Liver (tissue), 10 donors: ENCODE measurements at places on chromosomes 12 and 14.

GRCh38 chr12:104357421-104357952 lies 53.9 kb downstream of the EID3 start:
- DNase-seq: no peak

DNA sequence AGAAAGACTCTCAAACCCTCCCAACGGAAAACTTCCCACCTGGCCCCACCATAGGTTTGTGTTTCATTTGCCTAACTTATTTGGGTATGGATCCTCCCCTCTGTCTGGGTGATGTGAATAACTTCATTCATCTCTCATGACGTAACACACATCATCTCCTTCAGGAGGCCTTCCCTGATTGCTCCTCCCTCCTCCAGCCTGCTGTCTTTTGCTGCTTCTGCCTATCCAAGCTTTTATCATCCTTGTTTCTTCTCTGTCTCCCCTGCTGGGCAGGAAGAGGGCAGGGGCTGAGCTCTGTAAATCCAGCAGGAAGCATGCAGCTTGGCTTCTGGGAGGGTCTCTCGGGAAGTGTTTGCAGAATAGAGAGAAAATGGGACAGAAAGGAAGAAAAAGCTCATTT lies 766.0 kb upstream of the TBX3 start:
- DNase-seq: no peak

DNA sequence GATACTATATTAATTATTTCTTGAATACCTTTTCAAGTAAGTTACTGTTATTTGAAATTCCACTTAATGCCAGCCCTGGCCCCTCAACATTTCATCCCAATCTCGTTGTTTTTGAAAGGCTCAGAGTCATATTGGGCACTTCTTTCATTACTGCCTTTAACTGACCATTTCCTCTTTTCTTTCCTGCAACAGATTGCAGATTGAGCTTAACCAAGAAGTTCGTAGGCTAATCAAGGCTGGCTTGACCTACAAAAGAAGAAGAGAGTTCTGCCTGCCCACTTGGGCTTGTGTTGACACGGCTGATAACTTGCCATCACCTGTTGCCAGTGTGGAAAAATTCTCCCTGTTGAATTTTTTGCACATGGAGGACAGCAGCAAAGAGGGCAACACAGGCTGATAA lies 91.0 kb downstream of the FLRT2 start:
- DNase-seq: no peak

- no peak for DNase-seq
These were observed 13.1 kb upstream of the CLEC7A start for GRCh38 chr12:10142976-10143589.

DNA sequence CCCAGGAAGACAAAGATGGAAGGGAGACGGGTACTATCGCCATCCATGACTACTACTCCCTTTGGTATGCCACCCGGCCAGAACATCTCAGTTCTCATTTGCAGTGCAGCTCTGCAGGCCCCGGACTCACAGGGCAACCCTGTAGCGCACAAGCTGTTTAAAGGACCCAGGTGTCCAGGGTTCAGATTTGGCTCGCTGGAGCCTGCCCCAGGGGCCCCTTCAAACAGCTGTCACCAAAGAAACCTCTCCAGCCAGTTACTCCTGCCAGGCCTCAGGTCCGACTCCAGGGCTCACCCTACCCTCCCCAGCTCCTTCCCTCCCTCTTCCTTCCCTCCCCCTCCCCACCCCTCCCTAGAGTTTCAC lies 5.5 kb upstream of the CHD4 start:
- no peak for DNase-seq

DNA sequence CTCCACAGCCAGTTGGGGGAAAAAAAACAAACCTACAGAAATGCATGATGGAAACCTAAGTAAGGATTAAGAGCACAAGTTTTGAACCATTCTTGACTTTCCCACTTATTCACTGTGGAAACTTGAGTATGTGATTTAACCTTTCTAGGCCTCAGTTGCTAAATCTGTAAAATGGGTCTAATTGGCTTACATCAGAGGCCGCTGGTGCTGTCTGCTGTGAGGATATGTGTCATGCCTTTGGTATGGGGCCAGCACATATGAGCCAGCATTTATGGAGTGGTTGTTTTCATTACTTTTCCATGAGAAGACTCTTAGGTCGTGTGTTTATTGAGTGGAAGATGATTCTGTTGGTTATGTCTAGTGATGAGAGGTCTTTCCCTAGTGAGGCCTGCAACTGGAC lies 102.4 kb downstream of the ESR2 start:
- DNase-seq: no peak

DNA sequence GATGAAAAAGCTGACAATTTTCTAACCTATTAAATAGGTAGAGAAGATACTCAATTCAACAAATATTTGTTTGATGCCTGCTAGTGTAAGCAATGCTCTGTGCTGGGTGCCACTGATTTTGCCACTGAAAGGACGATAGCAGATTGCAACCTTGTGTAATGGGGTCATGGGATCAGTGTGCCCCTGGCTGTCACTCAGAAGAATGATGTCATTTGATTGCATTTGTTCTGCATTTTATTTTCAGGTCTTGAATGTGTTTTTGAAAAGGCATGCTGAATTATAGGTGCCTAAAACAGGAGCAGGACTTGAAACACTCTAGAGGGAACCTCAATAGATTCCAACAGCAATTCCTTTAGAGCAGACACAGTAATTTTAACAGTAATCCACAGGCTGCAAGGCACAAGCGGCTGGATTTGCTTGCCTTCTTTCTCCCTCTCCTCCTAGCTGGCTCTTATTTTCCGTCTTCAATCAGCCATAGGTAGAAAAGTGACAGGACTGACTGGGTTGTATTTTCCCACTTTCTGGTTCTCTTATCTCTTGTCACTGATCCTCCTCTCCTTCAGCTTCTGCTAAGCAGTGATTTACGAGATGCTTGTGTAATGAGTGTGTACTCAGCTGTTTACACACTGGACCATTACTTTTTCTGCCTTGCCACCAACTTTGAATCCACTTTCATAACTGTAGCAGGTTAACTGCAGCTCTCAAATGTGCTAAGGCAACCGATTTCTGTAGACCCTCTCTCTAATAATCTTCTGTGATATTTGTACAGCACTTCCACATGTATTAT lies 4.1 kb downstream of the PLXNC1 start:
- DNase-seq: no peak

DNA sequence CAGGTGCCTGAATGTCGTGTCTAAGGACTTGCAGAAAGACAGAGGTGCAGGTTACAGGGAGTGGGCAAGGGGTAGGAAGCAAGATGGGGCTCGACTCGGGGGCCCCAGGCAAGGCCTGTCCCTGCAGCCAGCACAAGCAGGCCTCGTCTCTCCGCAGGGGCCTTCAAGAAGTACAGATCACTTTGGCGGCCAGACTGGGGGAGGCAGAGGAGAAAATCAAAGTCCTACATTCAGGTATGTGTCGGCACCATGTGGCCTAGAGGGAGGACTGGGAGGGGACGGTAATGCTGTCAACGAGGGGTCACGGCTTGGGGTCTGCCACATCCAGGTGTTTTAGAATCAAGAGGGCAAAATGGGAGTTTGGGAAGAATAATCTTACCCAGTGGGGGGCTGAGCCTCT lies 73.7 kb downstream of the PHETA1 start:
- no peak for DNase-seq

GRCh38 chr12:132429602-132429945 lies 60.4 kb upstream of the FBRSL1 start:
- no peak for DNase-seq

DNA sequence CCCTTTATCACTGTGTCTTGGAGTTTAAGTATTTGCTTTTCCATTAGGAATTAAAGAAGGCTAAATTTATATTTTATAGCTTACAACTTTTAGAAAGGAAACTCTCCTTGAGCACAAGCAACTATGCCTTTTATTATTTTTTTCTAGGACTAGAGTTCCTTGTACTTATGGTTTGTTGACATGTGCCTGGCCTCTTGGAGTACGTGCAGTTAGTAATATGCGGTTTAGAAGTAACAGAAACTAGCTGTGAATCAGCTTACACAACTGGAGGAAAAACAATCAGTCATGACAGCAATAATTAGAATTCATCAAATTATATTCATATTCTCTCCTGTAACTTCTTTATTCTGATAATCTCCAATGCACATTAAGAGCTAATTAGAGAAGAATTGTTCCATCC lies 428.7 kb downstream of the AEBP2 start:
- no peak for DNase-seq

- no peak for DNase-seq
These were observed 242.6 kb upstream of the CRY1 start for GRCh38 chr12:107335802-107336570.

GRCh38 chr12:29164477-29165393 lies 15.7 kb downstream of the FAR2 start:
- DNase-seq: no peak
